ENCODE measurements at places on chromosomes 11 and 22.

DNA sequence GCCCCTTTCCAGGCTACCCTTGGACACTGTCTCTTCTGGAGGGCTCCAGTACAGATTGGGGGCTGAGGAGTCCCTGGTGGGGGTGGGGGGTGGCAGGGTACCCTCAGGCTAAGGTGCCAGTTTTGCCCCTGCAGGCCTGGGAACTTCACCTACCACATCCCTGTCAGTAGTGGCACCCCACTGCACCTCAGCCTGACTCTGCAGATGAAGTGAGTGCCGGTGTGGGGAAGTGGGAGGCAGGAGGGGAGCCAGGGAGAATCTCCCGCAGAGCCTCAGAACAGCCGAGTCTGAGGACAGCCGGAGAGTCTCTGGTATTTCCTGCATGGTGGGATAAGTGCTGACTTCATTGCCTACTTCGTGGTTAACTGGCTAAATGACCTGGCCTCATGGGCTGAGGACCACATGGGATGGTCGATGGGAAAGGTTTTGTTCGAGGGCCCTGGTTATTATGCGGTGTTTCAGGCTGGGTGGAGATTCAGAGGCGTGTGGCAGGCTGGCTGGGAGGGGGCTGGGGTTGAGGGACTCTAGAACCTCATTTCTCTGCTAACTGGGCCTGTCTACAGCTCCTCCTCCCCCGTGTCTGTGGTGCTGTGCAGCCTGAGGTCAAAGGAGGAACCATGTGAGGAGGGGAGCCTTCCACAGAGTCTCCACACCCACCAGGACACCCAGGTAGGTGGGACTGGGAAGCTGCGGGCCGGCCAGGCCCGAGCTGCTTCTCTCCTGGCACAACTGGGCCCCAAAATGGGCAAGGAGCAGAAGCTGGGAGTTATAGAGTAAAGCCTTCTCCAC lies 8.5 kb downstream of the TMEM258 start:
- DNase-seq = no peak

GRCh38 chr11:39149214-39149613 lies 2310.2 kb downstream of the LRRC4C start:
- DNase-seq = no peak

GRCh38 chr11:46475051-46475925 lies 83.7 kb upstream of the CHRM4 start:
- no peak for DNase-seq

GRCh38 chr22:49900441-49901230 lies 17.6 kb downstream of the ALG12 start:
- DNase-seq = no peak

DNA sequence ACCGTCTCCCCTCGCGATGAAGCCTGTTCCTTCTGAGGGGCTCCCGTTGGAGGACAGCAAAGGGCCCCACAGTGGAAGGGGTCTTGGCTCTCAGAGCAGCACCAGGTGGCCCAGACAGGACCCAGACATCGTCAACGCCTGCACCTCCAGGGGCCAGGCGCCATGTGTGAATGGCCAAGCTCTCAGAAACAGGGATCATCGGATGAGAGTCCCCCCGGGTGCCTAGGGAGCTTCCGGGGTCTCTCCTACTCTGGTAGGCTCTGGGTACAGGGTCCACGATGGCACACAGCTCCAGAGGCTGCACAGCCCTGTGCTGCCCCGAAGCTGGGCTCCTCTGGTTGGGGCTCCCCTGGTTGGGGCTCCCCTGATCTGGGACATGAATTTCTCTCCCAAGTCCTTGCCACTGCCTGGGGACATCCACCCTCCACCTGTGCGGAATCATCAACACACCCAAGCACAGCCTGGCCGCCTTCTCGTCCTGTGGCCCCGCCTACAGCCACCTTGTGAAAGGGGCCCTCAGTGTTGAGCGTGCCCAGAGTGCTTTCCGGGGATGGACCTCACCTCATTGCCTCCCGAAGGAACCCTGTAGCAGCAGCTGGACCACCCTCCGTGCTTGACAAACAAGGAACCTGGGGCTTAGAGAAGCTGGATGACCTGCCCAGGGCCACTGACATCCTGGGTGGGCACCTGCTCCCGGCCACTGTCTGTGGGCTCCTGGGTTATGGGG lies 929.0 kb downstream of the BRD1 start:
- no peak for DNase-seq
